ENCODE measurements at places on chromosomes 7 and 10.
A peak's percentile ranks its signal among the peaks of the same experiment; 100 is the strongest.

- no peak for DNase-seq
Observed at GRCh38 chr7:90772410-90772809, 176.3 kb downstream of the CDK14 start.

- no peak for DNase-seq
Observed at GRCh38 chr7:39184391-39184790, 206.7 kb downstream of the POU6F2 start.

DNA sequence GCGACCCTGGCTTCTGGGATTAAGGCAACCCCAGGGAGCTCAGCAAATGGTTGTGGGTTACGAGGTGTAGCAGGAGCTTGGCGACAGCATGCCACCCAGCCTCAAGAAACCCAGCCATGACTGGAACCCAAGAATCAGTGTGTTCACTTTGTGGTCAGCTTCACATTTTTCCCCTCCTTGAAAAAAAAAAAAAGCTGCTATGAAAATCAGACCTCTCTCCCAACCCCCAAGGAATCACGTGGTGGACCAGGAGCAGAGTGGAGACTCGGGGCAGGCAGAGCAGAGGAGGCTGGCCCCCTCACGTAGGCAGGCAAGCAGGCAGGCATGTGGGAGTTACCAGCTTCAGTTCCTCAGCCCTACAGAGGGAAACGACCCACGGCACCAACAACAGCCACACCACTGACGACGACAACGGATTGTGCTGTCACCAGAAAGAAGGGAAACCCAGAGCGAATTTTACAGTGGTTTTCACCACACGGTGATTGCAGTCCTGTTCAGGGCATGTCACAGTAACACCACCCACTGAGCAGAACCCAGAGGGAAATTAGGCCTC lies 203.4 kb downstream of the SLC25A13 start:
- DNase-seq: no peak

GRCh38 chr10:47176206-47176902 lies 123.6 kb upstream of the GDF10 start:
- no peak for DNase-seq

DNA sequence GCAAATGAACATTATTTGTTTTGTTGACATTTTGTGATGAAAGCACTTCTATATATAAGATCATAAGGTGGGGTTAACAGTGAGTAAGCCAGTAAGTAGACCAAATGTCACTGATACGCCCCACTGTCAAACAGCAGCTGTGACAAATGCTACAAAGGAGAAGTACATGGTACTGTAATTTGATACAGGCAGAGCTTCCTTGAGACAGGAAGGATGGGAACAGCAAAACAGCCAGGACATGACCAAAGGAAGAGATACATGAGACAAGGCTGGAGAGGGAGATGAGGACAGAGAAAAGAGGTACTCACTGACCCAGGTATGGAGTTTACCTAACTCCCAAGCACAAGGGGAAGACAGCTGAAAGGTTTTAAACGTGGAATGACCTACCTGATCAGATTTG lies 127.0 kb downstream of the SRPK2 start:
- no peak for DNase-seq

- DNase-seq: no peak
Observed at GRCh38 chr10:33428682-33429081, 94.2 kb upstream of the NRP1 start.

DNA sequence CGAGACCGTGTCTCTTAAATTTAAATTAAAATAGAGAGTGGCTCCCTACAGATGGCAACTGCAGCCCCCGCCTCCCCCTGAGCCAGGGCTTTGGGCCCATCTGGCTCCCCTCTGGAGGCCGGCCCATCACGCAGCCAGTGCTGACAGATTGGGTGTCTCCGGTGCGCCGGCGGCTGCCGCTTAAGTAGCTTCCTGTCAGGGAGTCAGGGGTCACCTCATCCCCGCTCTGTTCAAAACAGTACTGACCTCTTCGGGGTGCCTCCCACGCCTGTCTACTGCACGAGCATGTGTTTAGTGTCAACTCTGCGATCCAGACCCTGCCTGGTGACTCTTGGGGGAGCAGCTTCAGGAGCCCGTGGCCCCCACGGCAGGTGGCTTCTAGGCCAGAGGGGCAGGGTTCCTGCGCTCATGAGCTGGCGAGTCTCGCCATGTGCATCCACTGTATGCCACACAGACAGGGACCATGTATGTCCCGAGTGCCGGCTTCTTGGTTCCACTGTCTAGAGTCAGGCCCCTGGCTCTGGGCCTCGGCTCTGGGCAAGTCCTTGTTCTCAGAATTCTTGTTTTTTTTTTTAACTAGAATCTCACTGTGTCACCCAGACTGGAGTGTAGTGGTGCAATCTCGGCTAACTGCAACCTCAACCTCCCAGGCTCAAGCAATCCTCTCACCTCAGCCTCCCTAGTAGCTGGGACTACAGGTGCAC lies 36.1 kb downstream of the KCTD7 start:
- DNase-seq: no peak

GRCh38 chr10:77006836-77007511 lies 630.6 kb downstream of the KCNMA1 start:
- no peak for DNase-seq

- DNase-seq: peak; percentile 39
Observed at GRCh38 chr7:47707583-47707982, 125.7 kb upstream of the TNS3 start.

DNA sequence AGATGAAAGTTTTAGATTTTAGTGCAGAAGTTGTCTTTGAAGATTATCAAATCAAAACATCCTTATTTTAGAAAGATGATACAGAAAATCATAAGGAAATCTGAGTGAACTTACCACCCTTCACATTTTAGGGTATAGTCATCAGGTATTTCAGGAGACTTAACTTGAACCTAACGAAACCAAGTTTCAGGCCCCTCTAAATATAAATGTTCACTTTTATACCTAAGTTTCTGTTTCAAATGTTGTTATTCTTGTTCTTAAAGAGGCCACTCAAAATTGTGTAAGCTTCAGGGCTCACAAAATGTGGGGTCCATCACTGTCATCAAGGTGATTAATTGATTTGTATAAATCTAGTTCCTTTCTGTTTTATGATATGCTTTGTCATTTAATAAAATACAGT lies 216.2 kb downstream of the KIAA1217 start:
- DNase-seq: no peak

DNA sequence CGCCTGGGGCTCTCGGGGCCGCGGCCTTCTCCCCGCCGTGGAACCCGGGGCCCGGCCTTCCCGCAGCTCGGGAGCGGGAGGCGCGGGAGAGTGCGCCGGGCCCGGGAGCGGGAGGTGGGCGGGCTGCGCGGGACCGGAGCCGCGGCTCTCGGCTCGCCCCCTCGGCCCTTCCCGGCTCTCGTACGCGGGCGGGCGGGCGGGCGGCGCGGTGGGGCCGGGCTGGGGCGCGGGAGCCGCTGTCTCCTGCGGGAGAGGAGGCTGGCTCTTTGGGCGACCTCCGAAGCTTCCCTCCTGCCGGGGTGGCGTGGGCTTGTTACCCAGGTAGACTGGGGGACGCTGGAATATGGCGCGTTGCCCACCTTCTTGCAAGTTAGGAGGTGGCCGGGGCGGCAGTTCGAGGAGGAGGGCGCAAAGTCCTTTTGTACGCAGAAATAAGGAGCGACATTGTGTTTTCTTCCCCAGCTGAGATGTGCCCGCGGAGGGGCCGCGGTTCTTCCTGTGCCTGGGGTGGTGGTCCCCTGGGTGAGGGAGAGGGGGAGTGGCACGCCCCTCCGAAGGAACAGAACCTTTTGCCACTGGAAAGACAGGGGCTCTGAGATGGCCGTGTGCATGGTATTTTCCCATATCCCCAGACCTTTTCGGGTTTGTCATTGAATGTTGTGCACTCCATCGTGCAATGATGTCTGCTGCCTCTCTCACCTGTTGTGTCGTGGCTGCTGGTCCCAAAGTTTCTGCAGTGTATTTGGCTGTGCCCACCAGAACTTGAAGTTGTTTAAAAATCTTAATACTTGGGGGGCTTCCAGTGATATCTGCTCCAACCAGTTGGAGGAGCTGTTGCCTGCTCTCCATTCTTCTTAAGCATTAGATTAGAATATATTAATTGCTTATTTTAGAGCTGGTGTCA lies 844 bp downstream of the NRF1 start:
- DNase-seq: no peak

DNA sequence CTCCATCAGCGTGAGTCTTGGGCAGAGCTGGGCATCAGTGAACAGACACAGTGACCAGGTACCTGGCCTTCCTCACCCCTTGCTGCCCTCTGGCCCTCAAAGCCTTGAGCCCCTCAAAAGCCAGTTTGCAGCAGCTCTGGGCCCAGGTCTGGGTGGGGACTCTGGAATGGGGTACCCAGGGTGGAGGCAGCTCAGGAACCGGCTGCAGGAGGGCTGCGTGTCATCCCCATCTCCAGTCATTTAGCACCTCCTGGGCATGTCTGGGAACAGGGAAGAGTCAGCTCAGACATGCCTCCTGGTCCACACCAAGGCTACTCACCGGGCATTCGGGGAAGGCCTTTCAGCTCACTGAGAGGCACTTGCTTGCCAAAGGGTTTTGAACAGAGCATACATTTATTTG lies 503.3 kb downstream of the TCERG1L start:
- DNase-seq: no peak

DNA sequence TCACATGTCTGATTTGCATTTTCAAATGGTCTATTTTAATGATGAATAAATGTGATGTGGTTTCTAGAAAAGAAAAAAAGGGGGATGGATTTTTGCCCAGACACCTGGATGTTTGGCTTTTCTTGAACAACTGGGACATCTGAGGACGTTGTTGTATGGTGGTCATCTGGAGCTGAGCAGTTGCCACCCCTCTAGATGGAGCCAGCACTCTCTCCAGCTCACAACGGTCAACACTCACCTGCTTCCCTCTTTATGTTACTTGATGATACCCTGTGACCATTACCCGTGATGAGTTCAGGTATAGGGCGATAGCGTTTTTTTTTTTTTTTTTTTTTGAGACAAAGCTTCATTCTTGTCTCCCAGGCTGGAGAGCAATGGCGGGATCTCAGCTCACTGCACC lies 30.1 kb upstream of the PAXIP1 start:
- no peak for DNase-seq

- no peak for DNase-seq
Observed at GRCh38 chr7:44580945-44581878, 819 bp downstream of the TMED4 start.

DNA sequence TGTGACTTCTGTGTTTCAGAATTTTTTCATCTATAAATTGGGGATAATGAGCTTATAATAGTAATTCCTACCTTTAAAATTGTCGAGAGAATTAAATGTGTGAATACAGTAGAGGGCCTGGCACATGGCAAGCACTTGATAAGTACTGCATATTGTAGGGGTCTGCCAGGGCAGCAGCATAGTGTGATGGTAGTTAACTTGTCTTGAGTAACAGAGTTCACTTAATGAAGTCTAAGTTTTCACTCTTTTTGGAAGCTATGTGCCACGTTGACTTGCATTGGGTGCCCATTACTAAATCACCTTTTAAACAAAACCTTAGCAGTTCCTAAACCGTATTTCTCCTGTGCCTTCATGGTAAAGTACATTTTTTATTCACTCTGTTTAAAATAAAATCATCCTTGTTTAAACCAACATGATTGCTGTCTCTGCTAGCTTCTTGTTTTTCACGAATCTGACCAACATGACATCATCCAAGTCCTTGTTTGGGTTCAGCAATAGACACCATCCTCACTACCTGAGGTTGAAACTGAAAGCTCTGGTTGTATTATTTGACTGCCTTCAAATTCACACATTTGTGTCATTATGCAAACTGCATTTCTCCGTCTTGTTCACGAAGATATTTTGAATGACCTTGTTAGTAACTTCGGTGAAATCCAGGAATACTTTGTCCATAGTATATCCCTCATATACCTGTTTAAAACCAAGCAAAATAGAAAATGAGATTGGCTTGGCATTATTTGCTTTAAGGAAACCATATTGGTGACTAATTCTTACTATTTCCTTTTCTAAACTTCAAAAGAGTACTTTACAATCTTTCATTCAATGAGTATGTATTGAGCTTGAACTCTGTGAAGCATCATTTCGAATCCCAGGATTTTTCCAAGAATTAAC lies 340.2 kb downstream of the SUGCT start:
- no peak for DNase-seq

- DNase-seq: no peak
Observed at GRCh38 chr10:78318305-78318704, 284.6 kb downstream of the RPS24 start.

GRCh38 chr10:112820320-112820719 lies 129.7 kb upstream of the TCF7L2 start:
- DNase-seq: no peak

- no peak for DNase-seq
Observed at GRCh38 chr10:6200734-6201515, 1.8 kb upstream of the PFKFB3 start.

DNA sequence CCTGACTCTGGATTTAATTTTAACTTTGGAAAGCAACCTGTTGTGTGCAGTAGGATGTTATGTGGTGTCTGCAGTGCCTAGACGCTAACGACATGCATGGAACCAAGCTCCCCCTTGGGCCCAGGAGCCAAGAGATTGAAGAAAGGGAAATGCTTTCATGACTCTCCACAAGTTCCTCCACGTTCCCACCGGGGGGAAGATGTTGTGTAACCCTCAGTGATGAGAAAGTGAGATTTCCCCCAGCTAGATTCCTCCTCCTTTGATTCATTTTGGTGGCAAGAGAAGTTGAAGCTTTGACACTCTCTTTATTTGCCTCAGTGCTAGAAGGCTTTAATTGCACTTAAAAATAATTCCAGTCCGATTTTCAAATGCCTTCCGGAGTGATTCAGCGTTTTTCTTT lies 157.9 kb upstream of the INSYN2A start:
- no peak for DNase-seq

GRCh38 chr10:104802941-104803340 lies 161.9 kb downstream of the SORCS3 start:
- no peak for DNase-seq
